Stimulated activated CD8-positive, alpha-beta memory T cell treated with anti-CD3 and anti-CD28 coated beads, Interleukin-7, amount 100 ng/mL, for 24 hours (primary cell): ENCODE measurements at places on chromosomes 1 and 21.

DNA sequence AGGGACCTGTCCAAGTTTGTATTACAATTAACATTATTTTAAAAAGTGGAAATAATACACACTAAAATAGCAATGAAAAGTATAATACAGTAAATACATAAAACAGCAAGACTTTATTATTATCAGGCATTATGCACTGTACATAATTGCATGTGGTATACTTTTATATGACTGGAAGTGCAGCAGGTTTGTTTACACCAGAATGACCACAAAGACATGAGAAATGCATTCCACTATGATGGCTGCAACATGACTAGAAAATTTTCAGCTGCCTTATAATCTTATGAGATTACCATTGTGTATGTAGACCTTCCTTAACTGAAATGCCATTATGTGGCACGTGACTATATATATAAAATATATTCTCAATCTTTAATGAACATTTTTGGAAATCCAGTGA is 1699.6 kb downstream of the KCNT2 start:
- no peak for DNase-seq

- DNase-seq: no peak
These were observed 17.5 kb upstream of the ACBD6 start for GRCh38 chr1:180519846-180520245.

DNA sequence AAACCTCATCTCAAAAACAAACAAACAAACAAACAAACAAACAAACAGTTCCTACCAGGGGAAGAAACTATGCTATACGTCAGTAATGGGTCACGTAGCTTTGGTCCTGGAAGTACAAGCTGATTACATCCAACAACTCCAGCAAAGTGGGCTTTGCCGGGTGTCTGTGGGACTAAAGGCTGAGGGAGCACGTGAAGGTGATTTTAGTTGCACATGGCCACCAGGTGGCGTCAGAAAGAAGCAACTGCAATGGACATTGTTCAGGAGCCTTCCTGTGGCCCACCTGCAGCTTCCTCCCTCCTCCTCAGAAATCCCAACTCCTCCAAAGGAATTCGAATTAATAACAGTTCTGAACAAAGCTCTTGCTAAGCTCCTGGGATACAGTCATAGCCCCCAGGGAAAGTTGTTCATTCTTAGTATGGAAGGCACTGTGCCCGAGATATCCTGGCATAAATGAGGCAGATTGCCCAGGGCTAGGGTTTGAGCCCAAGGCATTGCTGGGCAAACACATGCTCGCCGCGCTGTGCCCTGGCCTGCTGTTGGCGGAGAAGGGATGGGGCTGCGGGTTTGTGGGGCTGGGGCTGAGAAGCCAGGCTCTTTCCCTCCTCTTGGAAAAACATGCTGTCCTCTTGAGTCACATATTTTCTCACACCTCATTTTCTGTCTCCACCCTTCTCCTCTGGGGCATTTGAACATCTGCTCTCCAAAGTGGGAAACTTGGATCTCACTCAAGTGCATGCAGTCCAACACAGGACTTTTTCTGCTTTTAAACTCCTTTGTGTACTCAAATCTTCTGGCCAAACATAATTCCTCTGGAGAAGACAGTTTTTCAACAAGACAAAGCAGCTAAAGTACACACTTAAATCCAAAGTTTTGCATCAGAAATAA is 28.6 kb downstream of the AKNAD1 start:
- peak; percentile 27 for DNase-seq

DNA sequence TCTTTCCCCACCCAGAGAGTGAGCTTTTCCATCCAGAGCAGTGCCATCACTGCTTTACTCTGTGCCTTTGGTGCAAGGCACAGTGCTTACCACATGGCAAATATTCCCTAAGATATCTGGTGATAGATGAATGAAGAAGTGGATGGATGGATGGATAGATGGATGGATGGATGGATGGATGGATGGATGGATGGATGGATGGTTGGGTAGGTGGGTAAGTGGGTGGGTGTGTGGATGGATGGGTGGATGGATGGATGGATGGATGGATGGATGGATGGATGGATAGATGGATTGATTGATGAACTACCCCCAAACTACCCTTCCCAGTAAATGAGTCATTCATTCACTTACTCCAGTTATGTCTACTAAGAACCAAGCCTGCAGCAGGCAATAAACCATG is 42.9 kb upstream of the SLC44A3 start:
- no peak for DNase-seq

GRCh38 chr1:230368363-230368762 is 57.8 kb downstream of the PGBD5 start:
- DNase-seq: no peak

GRCh38 chr1:153752072-153752471 is 23.1 kb upstream of the SLC27A3 start:
- no peak for DNase-seq

- no peak for DNase-seq
These were observed 296.6 kb downstream of the OMA1 start for GRCh38 chr1:58249737-58250586.

DNA sequence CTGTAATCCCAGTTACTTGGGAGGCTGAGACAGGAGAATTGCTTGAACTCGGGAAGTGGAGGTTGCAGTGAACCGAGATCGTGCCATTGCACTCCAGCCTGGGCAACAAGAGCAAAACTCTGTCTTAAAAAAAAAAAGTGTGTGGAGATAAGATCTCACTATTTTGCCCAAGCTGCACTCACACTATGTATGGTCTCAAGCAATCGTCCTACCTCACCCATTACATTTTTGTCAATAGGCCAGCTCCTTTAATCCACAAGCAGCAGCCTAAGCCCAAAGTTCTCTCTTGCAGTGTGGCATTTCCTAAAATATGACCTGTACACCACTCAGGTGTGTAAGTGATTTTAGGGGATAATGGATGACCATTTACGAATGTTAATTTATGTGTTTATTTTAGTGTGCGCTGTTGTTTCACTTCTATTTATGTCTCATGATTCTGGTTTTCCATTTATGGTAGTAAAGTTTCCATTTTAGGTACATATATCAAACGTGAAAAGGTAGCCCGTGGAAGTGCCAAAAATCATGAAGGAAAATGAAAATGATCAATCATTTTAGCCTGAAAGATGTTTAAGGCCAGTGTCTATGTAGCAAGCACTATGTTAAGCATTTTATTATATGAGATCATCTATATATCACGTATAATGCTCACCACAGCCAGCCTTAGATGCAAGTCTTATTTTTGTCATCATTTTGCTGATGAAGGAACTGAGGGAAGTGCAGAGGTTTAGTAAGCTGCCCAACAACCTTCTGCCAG is 5.6 kb downstream of the LCK start:
- DNase-seq: no peak

DNA sequence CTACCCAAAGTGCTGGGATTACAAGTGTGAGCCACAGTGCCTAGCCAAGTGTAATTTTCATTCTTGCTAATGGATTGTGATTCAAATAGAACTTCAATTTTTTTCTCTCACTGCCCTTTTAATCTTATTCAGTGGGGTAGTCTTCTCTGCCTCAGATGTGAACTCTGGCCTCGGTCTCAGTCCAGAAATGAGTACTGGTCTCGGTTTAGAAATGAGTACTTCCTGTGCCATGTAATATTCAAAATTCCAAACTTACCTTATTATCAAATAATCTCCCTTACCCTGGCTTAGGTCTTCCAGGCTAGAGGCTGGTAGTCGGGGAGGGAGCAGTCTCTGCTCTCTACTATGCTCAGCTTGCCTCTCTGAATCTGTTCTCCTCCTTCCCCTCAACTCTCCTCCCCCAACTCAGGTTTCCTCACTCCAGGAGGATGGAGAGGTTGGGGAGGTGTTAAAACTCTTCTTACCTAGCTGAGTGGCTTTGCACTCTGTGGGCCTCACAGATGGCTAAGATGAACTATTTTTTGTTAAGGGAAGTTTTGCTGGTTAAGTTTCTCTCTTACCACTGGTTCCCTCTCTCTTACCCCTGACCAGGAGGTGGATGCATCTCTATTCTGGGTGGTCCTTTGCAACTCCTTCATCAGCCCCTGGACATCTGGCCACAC is 4.8 kb upstream of the SLAMF9 start:
- DNase-seq: no peak

DNA sequence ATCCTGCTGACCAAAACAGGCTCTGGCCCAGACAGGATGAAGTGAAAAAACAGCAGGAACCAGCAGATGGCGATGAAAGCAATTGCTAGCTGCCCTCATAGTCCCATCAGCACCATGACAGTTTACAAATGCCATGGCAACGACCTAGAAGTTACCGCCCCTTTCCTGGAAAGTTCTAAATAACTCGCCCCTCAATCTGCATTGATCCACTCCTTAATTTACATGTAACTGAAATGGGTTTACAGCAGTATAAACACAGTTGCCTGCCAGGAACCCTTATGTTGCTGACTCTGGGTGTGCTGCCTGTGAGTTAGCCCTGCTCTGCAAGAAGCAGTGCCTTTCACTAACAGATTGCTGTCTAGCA is 65.5 kb upstream of the CR1L start:
- DNase-seq: no peak

- no peak for DNase-seq
These were observed 48.8 kb upstream of the CLDN14 start for GRCh38 chr21:36528716-36529115.

DNA sequence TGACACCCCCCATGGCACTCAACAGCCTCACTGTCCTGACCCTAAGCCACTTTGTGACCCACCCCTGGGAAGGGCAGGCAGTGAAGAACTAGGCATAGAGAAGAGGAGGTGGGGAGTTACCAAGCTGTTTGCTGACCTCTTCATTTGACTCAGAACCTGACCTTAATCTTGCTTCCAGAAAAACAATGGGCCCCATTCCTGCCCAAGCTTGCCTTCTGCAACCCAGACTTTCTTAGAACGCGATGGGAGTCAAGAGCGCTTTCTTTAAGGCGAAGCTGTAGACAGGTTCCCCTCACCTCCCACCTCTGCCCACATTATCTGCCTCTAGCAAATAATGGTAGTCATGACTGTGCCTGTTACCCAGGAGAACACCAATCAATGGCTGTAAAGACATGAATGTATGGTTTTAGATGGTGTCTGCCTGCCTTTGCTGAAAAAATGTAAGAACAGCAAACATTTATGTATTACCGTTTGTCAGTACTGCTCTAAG is 8.2 kb upstream of the CBR3 start:
- DNase-seq: no peak

- DNase-seq: no peak
These were observed 5.0 kb downstream of the CNKSR1 start for GRCh38 chr1:26182383-26182696.

- DNase-seq: no peak
These were observed 345.2 kb upstream of the CAMK1G start for GRCh38 chr1:209238356-209238755.

DNA sequence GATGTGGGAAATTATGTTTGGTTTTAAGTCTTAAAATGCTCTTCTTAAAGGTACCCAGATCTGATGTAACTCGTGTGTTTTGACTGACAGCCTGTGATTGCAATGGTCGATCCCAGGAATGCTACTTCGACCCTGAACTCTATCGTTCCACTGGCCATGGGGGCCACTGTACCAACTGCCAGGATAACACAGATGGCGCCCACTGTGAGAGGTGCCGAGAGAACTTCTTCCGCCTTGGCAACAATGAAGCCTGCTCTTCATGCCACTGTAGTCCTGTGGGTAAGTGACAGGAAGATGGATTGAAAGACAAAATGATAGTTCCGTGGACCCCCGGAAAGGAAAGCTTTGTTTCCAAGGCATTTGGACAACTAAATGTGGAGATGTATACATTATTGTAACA is 71.6 kb upstream of the LAMC2 start:
- DNase-seq: no peak

- DNase-seq: no peak
These were observed 463.8 kb downstream of the USP25 start for GRCh38 chr21:16193496-16194094.

DNA sequence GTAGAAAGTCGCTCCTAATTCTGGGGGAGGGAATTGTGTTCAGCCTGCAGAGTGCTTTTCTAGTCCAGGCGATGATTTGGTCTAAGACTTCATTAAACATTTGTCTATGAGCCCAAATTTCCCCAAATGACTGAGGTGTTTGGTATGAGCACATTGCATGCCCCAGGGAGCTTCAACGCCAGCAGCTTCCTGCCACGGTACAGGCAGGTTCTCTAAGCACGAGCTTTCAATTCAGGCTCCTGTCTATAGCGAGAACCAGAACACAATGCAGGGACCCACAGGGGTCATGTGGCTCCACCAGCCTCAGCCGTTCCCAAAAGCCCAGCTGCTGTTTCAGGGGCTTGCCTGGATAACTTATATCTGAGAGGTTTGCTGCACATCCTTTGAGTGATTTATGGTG is 34.1 kb upstream of the H6PD start:
- no peak for DNase-seq

DNA sequence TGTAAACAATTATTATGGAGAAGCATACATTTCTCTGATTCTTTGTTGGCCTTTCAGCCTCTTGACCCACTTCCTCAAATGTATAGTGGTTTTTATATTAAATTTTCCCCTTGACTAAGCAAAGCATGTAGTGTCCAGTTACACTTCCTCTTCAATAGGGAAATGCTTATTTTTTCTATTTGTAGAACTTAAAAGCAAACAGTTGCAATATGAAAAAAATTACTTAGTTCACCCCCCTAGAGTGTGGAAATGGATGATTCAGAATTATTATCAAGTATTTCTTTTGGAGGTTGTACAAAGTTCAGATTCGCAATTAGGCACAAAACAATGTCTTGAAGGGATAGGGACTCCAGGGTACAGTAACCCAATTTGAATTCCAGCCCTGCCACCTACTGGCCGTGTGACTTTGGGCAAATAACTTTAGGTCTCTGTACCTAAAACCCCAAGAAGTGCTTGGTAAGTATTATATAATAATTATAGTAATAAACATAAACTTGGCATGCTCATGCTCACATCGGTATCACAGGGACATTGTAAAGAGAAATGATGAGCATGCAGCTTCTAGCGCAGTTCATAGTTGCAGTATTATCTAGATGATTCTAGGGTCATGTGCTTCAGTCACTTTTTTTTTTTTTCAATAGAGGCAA is 28.6 kb upstream of the IFNGR2 start:
- no peak for DNase-seq

- no peak for DNase-seq
These were observed 3.3 kb upstream of the C2CD2 start for GRCh38 chr21:41956926-41957729.

DNA sequence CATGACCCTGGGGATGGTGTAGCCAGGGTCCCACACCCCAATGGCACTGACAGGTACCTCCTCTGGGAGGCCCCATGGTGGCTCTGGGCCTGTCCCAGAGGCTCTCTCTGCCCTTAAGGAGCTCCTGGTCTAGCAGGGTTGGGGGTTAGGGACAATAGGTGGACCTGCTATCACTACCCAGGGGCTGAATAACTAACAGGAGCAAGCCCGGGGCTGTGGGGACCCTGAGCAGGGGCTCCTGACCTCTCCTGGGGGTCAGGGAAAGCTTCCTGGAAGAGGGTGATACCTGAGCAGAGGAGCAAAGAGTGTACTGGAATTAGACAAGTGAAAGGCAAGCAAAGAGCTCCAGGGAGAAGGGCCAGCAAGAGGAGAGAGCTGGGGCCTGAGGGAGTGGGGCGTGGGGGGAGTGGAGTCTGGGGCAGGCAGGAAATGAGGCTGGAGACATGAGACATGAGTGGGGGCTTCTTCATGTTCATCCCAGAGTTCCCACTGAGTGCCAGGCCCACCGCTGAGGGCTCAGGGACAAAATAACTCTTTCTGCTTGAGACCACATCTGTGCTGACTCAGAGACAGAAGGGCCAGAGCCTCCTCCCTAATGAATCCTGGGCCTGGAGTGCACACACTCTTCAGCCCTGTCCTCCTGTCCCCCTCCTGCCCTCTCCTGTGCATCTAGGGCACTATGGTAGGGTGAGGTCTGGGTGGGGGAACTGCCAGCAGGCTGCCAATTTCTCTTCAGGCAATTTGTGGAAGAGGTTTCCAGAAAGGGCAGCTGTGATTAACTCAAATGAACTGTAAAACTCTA is 517.6 kb downstream of the PTPRU start:
- no peak for DNase-seq
